Suppressor macrophage treated with lipopolysaccharide for 4 hours (primary cell): ENCODE measurements at places on chromosomes 12 and 14.
A peak's percentile ranks its signal among the peaks of the same experiment; 100 is the strongest.

DNA sequence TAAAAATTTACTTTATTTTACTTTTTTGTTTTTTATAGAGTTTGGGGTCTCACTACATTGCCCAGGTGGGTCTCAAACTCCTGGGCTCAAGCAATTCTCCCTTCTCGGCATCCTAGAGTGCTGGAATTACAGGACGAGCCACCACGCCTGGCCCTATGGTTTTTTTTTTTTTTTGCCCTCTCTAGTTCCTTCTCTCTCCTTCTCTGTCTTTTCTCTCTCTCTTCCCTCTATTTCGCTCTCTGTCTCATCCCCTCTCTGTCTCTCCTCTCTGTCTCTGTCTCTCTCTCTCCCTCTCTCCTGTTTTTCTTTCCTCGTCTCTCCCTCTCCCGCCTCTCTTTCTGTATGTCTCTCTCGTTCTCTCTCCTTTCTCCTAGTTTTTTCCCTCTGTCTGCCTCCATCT lies 202.6 kb upstream of the LHX5 start:
- no peak for DNase-seq

DNA sequence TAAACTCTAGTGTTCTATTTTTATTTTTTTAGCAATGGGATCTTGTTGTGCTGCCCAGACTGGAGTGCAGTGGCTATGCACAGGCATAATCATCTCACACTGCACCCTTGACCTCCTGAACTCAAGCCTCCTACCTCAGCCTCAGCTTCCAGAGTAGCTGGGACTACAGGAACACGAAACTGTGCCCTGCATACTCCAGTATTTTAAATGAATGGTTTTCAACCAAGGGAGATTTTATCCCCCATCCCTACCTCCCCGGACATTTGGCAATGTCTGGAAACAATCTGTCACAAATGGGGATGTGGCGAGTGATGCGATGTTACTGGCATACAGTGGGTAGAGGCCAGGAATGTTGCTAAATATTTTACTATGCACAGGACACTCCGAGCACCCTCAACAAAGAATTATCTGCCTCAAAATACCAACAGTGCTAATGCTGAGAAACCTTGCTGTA lies 2.1 kb downstream of the CBX5 start:
- peak; percentile 79 for DNase-seq

DNA sequence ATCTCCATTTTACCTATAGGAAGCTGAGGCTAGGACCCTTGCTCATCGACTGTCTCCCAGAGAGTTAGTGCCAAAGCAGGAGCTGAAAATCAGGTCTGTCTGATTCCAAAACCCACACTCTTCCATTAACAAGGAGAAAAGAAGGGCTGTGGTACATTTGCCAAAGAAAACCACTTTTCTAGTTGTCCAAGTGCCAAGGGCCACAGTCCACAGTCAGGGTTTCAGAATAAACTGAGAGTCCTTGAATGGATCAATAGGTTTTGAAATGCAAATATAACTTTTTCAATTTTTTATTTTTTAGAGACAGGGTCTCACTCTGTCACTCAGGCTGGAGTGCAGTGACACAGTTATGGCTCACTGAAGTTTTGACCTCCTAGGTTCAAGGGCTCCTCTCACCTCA lies 55.4 kb upstream of the ZFP36L1 start:
- no peak for DNase-seq

- DNase-seq = no peak
Observed at GRCh38 chr12:38956337-38956736, 50.9 kb upstream of the CPNE8 start.

DNA sequence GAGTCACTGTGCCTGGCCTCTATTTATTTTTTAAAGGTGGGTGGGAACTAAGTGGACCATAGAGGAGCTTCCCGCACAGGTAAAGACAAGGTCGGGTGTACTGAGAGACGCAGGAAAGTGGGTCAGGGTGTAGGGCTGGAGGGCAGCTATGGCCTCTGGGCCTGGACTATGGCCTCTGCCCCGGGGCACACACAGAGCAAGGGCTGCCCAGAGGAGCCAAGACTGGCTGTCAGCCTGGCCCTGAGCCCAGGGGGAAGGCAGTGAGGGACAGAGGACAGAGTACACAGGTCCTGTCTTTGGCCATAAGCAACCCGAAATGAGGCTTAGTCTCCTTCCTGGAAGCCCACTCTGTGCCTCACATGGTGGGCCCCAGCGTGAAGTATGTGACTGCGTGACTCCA lies 102.1 kb upstream of the PRB2 start:
- DNase-seq = no peak

DNA sequence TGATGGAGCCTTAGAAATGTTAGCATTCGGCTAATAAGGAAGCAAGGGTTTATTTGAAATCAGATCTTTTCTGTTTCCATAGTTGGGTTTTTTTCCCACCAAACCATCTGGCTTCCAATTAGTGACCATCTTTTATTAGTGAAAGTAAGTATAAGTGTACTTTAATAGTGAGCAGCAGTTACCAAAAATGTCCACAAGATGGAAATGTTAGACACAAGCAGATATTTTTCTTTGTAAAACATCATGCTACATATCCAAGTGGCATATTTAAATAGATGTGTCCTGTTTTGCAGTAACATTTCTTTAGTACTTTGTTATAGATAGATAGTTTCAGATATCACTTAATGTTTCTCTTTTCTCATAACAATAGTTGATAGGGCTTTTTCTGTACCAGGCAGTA lies 28.8 kb downstream of the YEATS4 start:
- peak; percentile 31 for DNase-seq

DNA sequence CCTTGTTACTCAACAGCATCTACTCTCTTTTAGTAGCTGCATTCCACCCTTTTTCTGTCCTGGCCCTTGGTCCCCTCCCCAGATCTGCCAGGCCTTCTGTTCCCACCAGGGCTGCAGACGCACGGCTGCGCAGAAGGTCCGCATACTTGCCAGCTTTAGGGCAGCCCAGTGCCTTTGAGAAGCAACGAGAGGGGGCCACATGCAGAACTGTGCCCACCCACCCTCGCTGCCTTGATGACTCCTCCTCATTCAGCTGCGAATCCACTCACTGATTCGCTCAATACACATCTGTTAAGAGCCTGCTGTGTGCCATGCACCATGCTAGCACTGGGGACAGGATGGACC lies 39.2 kb downstream of the PRIMA1 start:
- no peak for DNase-seq

GRCh38 chr14:71309756-71310155 lies 402.5 kb downstream of the PCNX1 start:
- no peak for DNase-seq
